CD4-positive, alpha-beta T cell treated with Interleukin-12 subunit alpha and Interleukin-12 subunit beta, for 1 hour (primary cell): ENCODE measurements at places on chromosomes 5 and 9.

- DNase-seq = no peak
These were observed 477.8 kb downstream of the SPATA31A7 start for GRCh38 chr9:61667559-61668121.

DNA sequence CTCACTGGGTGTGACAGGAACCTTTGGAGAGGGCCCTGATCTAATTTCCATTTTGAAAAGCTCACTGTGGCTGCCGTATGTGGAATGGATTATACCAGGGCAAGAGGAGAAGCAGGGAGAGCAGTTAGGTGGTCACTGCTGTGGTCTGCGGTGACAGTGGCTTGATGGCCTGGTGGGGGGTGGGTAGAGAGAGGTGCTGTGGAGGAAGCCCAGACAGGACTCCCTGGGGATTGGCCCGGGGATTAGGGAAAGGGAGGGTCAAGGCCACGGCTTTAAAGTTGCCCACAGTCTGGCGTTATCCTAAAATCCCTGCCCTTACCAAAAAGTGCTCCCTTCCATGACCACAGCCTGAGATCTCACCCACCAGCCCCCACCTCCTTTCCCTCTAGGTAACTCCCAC is 4.7 kb downstream of the B4GALT7 start:
- no peak for DNase-seq

DNA sequence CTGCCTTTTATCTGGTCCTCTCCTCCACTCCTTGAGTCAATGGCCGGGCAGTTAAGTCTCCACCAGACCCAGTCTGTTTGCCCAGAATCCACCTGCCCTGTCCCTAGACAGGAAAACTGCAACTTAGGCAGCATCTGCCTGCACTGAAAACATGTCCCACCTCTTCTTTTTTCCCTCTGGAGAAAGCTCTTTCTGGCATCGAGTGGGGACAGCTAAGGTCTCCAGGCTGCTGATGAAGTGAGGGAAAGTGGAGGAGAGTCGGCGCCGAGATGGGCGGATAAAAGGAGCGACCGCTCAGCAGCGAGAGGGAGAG is 243 bp upstream of the SHISAL2B start:
- DNase-seq = no peak

DNA sequence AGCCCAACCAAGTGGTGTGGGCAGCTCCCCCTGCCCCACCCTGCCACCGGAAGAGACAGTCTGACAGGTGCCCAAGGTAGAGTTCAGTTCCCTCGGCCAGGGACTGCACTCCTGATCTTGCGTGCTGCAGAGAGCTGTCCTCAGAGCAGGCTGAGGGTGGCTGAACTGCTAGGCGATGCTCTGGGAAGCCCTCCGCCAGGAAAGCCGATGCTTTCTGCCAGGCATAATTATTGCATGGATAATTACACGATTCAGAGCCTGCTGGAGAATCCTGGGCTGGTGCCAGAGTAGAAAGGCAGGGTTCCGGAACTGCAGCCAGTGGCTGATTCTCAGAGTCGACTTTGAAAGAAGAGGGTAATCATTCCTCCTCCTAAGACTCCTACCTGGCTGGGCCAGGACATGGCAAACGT is 19.3 kb downstream of the KCNIP1 start:
- DNase-seq = no peak

GRCh38 chr5:140245341-140245740 is 57.6 kb downstream of the PFDN1 start:
- no peak for DNase-seq

GRCh38 chr9:87640385-87640795 is 85.5 kb upstream of the CTSL start:
- DNase-seq = no peak

- DNase-seq = peak; percentile 9
These were observed 231.6 kb upstream of the ANKH start for GRCh38 chr5:15103130-15103529.

DNA sequence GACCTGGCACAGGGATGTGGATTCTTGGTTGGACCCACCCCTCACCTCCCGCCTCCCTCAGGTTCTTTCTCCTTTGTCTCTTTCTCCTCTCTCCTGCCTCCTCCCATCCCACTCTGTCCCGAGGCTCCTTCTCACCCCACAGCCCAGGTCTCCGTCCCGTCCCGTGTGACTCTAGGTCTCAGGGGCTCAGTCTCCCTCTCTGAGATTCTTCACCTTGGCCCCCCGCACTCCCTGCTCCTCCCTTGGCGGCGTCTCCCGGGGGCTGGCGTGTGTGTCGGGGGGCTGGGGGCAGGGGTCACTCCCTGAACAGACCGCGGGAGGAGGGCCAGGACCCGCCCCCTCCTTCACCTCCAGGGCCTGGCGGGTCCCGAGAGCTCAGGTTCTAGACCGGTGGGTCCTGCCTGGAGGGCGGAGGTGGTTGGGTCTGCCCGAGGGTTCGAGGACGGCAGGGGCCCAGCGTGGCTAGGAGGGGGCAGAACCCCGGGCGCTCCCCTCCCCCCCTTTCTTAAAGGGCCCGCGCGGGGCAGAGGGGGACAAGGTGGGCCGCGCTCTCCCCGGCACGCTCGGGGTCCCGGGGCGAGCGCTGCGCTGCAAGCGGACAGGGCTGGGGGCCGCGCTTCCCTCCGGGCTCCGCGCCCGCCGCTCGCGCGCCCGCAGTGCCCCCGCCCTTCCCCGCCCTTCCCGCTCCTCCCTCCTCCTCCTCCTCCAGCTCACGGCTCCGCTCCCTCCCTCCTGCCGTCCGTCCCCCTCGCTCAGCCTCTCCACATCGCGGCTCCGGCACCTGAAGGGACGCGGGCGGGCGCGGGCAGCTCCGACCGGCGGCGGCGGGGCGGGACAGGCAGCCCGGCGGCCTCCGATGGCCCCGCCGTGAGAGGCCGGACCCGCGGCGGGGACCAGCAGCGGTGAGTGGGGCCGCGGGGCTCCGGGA is at the start of gene PSD2:
Gene PSD2 (plus strand): TSS at position 735 of the 928 bp plus-strand sequence. CDS start 13,633 bp downstream, outside the sequence.
- peak; percentile 27 for DNase-seq

DNA sequence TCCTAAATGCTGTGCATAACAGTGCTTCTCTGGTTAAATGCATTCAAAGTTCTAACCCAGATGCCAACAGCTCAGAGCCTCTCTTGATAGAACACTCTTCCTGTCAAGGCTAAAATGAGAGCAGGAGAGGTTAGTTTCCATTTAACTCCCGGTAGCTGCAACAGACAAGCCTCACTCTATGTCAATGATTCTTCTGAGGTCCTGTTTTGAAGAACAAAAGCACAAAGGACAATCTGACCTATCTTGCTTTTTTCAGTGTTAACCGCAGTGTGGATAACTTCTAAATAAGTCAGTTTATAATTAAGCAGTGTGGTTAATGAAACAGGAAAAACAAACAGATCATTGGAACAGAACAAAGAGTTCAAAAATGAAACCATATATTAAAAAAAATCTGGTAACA is 80.7 kb downstream of the ANKRD55 start:
- DNase-seq = peak; percentile 25

GRCh38 chr5:6408260-6408596 is 29.9 kb upstream of the MED10 start:
- no peak for DNase-seq

DNA sequence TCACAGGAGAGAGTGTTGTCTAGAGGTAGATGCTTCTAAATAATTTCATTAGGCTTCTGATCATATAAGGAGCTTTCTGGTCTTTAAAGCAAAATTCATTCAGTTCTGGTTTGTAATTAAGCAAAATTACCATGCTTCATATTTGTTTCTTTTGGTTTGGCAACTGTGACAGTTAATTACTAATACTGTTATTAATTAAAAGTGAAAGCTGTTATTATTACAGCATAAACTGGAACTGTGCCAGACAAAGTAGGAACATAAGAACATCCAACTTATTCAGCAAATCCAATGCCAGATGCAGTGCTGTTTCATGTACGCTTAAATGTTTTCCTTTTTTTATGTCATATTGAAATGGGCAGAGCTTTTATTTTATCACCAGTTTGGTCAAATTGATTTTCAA is 70.4 kb upstream of the DAB2 start:
- no peak for DNase-seq

DNA sequence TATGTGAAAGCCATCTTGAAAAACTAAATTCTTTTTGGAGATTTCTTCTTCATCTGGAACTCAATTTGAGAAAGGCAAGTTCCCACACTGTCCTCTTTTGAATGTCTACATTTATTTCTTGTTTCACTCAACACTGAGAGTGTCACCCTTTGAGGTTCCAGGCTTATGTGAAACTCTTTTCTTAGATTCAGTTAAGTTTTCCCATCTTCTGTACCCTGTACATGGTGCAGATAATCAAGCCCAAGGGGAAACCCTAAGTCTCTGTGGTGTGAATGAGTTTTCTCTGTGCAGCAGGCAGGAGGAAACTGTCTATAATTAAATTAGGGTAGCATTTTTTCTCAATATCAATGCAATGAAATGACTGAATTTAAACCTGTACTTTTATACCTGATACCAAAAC is 72.3 kb upstream of the PRLR start:
- no peak for DNase-seq

DNA sequence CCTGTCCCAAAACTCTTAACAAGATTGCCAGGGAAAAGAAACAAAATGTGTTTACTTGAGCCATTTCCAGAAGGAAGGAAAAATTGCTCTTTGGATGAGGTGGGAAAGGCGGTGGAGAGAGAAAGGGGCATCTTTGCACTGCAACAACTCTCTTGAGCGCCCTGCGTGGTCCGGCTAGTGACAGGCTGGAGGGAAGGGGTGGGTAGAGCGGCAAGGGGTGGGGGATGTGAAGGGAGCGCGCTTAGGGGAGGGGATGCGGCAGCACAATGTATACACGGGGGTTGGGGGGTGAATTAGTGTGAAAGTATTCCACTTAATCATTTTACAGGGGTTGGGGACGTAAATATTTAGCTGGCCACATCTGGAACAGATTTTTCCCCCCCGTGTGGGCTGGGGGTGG is 1.3 kb downstream of the FGF10 start:
- DNase-seq = no peak

DNA sequence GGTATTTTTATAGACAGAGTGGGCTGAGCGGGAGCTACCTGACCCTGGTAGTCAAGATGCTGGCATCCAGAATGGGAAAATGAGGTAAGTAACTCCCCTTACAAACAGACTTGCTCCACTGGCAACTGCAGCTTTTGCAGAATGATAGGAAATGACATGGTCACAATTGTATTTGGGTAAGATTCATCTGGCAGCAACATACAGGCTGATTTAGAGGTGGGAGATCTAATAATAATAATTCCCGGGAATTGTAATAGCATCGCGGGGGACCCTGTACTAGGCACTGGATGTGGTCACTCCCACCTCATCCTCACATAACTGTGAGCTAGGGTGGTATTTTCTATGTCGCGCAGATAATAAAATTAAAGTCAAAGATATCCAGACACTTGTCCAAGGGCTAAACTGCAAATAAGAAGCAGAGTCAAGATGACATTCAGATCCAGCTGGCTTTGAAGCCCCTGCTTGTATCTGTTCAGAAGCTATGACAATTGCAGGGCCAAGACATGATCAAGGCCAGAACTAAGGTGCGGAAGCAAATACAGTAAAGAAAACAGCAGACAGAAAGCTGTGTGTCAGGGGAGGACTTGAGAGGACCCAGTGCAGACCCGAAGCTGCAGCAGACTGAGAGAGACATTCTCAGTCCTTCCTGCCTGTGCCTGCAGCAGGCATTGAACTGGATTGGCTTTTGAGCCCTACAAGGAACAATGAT is 507.2 kb downstream of the BNC2 start:
- no peak for DNase-seq

GRCh38 chr9:88106492-88106891 is 31.8 kb downstream of the SPATA31C2 start:
- peak; percentile 5 for DNase-seq

DNA sequence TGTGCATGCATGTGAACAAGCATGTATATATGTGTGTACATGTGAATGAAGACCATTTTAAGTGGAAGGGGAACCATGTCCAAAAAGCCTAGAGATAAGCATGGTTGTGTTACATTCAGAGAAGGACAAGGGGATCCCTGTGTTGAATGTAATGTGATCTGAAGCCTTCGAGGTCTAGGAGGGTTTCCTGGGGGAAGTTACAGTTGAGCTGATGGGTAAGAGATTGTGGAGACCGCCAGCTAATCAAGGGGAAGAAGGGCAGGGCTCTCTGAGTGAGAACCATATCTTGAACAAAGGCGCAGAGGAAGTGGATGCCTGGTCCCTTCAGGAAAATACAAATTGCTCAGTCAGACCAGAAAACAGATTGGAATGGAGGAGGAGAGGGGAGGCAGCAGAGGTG is 45.5 kb upstream of the TNFSF15 start:
- no peak for DNase-seq

GRCh38 chr9:134066526-134066912 is 1.3 kb downstream of the BRD3 start:
- DNase-seq = no peak

DNA sequence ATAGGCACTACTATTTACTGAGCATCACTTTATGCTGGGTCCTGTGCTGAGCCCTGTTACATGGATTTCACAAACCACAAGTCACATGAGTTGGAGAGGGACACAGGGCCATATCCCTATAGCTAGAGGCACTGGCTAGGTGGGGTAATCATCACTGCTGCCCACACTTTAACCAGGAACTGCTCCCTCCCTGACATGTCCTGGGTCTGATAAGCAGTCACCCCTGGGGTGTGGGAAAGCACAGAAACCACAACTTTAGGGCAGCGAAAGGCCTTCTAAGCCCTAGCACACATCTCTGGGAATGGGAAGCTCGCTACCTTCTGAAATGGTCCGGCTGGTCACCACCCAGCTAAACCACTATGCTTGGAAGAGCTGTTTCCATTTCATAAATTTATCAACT is 15.0 kb downstream of the TBC1D2 start:
- no peak for DNase-seq

GRCh38 chr9:136925414-136926153 is 19.0 kb downstream of the FBXW5 start:
- no peak for DNase-seq

DNA sequence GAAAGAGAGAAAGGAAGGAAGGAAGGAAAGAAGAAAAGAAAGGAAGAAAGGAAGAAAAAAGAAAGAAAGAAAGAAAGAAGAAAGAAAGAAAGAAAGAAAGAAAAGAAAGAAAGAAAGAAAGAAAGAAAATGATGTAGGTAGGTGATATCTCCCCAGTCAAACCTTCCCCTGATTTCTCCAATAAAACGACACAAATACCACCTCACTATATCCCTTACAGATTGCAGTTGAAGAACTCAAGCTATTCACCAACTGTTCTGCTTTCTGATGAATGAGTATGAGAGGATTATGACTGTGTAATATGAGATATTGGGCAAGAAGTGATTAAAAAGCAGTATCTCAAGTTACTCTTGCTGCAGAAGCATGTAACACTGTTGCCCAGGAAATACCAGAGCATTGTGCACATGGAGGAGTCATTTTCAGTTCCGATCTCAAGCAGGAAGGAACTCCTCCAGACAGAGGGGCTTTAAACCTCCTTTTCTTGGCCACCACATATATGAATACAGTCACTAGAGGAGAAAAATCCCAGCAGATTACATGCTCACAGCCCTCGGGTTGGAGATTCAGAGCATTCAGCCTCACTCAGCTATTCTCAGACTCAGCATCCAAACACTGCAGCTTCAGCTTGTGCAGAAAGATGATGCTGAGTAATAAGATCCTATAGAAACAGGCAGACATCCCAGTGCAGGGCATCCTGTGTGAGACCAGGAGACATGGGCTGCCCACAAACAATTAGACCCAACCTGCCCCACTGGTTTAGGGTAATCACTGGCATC is 61.4 kb downstream of the UGCG start:
- peak; percentile 20 for DNase-seq

GRCh38 chr5:43973318-43973717 is 370.3 kb downstream of the NNT start:
- no peak for DNase-seq
